NCI-H2107 (cell line): ENCODE measurements at places on chromosomes 4 and X.

DNA sequence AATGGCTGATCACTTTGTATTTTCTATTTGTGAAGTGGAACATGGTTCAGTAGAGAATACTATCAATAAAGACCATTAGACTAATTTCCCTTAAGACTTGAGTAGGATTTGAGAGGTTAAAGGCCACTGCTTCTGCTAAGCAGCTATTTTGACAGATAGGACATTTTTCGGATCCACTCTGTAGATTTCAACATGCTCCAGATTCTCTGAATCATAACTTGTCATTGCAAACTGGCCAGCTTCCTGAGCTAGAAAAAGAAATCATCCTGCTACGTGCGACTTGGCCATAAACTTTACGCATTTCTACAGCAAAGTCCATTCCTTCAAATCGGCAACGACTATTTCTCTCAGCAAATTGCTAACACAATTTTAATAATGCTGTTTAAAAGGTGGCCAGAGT lies 55.2 kb downstream of the MGST2 start:
- DNase-seq: no peak

- no peak for DNase-seq
Observed at GRCh38 chrX:97538745-97539144, 655.0 kb downstream of the RPA4 start.

GRCh38 chrX:137878401-137878800 lies 312.5 kb downstream of the ZIC3 start:
- DNase-seq: no peak

DNA sequence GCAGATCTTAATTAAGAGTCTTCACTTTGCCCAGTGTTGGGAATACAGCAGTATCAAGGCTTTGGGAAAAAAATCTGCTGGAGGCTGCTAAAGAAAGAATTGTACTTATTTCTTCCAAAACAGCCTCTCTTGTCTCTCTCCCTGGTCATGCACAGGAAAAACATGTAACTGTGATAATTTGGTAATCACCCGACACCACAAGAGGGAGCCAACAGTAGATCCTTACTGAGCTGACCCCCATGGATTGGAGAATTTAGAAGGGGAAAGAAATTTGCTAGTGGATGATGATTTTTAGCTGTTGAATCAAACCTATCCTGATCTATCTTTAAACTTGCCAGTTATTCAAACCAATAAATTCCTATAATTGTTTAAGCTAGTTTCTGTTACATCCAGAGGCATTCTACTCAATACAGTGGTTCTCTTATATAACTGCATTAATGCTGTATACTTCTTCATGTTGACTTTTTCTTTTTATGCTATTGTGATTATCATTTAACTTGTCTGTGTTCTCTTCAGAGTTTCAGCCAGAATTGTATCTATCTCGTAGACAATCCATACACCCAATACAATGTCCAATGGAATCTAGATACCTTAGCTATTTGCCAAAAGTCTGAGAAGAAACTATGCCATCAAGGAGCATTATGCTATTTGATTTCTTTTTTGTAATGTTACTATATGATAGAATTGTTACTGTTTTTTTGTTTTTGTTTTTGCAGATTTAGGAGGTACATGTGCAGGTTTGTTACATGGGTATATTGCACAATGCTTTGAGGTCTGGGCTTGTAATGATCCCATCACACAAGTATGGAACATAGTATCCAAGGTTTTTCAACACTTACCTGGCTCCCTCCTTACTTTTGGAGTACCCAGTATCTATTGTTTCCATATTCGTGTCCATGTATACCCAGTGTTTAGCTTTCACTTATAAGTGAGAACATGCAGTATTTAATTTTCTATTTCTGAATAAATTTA lies 31.3 kb upstream of the ARHGEF38 start:
- no peak for DNase-seq

DNA sequence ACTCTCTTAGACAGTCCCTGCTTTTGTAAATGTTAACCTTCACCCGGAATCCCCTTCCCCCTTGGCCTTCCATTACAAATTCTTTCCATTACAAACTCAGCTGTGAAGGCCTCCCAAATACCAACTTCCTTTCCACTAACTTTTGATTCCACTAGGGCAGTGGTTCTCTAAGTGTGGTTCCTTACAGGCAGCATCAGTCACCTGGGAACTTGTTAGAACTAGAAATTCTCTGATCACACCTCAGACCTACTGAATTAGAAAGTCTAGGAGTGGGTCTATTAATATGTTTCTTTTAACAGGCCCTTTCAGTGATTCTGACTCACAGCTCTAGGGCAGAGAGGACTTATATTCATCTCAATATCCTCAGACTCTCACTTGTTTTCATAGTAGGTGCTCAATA lies 19.0 kb upstream of the MRPL1 start:
- DNase-seq: no peak

- no peak for DNase-seq
Observed at GRCh38 chr4:26779674-26780073, 81.0 kb upstream of the STIM2 start.

GRCh38 chrX:114715096-114715495 lies 131.2 kb downstream of the HTR2C start:
- no peak for DNase-seq

- no peak for DNase-seq
Observed at GRCh38 chrX:70301716-70302115, 11.8 kb downstream of the KIF4A start.

DNA sequence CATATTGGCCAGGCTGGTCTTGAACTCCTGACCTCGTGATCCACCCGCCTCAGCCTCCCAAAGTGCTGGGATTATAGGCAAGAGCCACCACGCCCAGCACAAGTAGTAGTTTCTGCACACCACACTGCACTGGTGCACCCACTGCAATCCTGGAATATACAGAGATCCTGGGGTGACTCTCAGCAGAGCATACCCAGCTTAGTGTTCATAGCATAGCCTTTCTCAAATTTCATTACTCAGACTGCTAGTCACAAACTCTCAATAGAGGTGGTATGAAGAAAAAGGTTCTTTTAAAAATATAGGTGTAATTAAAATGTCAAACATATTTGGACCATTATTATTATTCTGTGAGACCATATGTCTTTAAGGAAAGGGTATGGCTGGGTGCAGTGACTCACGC lies 6.2 kb upstream of the ARHGAP10 start:
- DNase-seq: no peak

DNA sequence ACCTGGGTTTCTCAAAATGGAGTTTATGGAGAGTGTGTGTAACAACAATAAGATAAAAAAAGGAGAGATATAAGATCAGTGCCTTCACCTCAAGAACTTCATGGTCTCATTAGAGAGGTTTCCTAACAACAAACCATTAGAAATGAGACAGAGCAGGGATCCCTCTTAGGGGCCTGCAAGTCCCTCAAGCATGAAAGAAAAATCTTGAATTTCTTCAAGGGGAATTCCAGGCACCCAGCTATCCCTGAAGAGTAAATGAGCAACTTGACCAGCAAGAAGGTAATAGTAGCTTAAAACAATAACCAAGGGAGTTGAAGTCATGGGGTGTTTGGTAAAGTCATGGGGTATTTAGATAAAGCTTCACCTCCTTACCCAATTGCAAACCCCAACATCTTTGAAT lies 49.7 kb upstream of the TLR3 start:
- no peak for DNase-seq
